Cortex of kidney (tissue), 1 donor: ENCODE measurements at places on chromosomes 16 and 17.

GRCh38 chr17:35094902-35095301, 24.8 kb downstream of the RAD51D start:
- no peak for DNase-seq

DNA sequence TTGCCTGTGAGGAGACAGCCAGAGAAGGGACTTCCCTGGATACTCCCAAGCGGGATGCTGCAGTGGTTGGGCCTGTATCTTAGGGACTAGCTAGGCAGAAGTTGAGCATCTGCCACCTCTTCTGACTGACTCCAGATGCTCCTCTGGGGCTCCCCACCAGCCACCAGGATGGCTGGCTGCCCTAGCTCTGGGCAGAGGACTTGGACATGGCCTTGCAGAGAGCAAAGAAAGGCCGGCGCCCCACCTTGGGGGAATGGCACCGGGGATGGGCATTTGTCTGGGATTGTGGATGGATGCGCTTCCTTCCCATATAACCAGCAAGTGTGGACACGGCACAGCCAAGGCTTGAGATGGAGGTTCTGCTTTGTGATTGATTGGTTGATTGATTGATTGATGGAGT, 69.0 kb downstream of the OR1D5 start:
- DNase-seq: no peak

DNA sequence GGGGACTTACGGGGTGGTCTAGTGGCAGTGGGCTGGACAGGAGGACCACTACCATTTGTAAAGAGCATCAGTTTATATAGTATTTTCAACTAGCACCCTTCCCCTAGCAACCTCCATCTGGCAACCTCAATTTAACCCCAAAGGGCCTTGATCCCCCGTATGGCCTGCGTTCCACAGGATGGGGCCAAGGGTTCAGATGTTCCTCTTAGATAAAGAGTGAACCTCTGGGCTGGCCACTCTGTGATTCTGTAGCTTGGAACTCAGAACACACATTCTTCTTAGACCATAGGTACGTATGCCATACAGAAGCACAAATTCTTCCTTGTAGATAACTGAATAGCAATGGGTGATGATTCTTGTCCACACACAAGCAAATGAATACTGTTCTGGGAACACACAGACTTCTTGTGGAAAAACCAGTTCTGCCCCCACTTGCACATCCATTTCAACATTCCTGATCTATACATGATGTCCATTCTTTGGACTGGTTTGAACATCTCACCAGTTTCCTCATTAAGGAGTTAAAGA, 1.9 kb upstream of the GGA2 start:
- DNase-seq: no peak

DNA sequence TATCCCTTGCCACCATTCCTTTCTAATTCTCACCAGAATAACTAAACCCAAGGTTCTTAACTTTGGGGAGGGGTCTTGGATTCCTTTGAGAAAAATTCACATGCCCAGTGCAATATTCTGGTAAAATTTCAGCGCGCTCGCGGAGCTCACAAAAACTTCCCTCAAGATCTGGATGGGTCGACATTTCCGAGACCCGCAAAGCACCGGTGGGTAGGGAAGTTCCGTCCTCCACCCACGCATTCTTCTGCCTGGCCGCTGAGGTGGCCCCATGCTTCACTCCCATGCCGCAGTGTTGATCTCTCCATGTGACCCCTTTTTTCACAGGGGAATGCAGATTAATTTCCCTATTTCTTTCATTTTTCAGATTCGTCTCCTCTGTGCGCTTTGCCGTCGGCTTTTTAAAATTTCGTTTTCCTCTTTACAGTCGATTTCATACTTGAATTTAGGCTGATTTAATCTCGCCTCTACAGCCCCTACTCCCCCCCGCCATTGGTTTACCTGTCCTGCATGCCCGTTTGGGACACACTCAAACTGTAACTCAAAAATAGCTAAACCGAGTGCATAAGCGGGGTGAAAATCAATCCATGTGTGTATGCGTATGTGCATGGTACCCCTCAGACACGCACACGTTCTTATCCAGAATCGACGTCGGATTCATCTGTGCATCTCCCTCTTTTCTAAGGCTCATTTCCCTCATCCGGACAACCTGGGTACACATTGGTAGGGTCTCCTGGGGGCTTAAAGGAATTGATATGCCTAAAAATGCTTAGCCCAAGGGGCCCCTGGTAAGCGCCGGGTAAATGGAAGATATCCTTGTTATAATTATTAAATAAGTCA, 1.4 kb upstream of the SP6 start:
- DNase-seq: no peak

GRCh38 chr17:39729280-39729851, 966 bp downstream of the MIEN1 start:
- DNase-seq: no peak

GRCh38 chr17:32226886-32227285, 38.7 kb upstream of the RHBDL3 start:
- DNase-seq: no peak

DNA sequence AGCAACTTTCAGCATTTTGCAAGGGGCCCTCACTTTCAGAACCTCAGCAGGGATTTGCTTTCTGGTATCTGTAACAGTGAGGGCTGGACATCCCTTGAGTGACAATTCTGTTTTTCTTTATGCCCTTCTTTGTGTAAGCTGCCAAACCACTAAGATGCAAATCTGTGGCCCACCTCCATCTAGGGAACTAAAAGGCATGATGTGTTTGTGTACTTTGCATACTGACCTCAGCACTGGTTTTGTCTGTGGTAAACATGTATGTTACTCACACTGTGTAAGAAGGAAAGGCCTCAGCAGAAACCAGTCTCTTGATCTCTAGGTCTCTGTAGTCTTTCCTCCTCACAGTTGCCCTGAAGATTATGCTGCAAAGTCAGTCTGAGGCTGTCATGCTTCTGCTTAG, 396.6 kb upstream of the DYNLRB2 start:
- DNase-seq: no peak

DNA sequence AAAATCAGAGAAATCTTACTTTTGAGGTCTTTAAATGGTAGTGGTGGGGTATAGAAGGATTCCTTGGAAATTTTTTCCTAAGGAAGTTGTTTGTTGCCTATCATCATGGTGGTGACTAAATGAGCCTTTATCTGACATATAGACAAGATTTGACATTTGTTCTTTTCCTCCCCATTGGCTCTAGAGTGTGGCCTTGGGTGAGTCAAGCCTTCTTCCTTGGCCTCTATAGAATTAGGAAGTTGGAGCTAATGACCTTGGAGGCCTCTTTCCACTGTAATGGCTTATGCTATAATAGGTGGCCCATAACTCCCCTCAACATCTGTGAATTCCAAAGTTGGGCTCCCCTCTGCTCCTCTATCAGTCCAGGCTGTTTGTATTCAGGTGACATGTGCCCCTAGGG, 79.1 kb upstream of the HNF1B start:
- no peak for DNase-seq

DNA sequence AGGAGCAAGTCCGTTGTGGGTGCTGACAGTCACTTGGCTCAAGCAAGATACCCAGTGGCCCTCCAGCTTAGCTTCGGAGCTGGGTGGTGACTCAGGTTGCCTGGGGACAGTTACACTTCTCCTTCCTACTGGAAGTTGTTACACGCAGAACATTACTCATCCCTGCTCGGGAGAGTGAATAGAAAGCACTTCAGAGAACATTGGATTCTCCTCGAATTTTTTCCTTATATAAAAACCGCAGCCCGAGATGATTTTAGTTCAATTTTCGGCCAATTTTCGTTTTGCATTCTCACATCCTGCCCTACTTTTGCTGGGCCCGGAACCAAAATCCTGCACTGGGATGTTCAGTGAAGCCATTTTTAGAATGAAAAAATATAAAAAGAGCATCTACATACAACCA, 99.7 kb downstream of the ELAC2 start:
- no peak for DNase-seq

GRCh38 chr17:33055171-33055611, 63.5 kb downstream of the SPACA3 start:
- no peak for DNase-seq

GRCh38 chr16:81164958-81165357, 68.8 kb upstream of the GCSH start:
- DNase-seq: no peak

DNA sequence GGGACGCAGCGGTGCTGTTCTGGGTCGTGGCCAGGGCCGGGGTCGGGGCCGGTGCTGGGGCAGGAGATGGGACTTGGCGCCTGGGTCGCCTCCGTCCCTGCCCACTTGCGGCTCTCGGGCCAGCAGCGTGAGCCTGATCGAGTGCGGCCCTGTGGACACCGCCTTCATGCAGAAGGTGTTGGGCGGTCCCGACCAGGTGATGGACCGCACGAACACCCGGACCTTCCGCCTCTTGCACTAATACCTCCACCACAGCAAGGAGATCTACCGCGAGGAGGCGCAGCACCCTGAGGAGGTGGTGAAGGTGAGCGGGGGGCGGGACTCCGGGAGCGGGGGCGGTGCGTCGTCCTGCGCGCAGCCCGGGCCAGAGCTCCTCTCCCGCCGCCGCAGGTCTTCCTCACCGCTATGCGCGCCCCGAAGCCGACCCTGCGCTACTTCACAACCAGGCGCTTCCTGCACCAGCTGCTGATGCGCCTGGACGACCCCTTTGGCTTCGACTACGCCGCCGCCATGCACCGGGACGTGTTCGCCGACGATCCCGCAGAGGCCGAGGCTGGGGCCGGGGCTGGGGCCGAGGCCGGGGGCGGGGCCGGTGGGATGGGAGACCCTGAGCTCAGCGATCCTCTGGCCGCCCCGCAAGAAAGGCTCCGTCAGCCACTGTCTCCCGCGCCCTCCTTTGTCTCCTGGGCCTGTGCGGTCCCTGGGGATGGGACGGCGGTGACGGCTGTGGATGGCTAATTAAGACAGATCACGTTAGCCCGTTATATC, 4.5 kb upstream of the HSD17B1 start:
- DNase-seq: no peak

GRCh38 chr16:76932541-76933211, 258.3 kb upstream of the MON1B start:
- no peak for DNase-seq

DNA sequence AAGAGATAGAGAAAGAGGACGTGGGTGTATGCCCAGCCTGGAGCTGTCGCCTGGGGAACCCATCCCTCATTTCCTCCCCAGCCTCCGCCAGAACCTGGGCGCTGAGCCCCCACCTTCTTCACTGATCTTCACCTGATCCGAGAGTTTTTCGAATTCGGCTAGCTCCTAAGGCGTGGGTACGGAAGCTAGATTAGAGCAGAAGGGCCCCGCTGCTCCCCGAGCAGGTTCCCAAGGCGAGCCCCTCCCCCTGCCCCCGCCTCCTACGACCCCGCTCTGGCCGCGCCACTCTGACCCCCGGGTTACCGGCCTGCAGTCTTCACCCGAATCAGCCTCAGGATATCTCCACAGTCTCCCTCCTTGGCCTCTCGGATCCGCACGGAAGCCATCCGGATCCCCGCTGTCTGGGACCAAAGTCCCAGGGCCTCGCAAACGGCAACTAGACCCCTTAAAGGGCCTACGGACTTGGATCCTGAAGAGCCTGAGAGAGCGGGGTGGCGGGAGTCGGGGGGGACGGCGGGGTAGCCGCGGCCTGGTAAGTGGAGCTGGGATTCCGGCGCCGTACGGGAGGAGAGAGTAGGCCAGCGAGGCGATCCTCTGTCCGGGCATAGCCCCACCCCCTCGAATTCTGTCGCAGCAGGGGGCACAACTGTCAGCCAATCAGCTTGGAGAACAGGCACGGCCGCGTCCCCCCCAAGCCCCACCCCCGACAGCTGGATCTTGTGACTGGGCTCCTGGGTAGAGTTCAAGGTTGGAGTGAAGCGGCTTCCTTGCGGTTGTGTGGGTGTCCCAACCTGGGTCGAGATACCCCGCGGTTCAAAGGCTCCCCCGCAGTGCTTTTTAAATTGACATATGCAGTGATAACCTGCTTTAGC, at the start of gene SAT2:
SAT2 (minus strand) TSS at position 572 of the 872 bp plus-strand sequence; CDS start at position 386, 186 bp downstream.
- no peak for DNase-seq

- no peak for DNase-seq
Observed at GRCh38 chr17:76104896-76105231, 1.3 kb upstream of the EXOC7 start.

DNA sequence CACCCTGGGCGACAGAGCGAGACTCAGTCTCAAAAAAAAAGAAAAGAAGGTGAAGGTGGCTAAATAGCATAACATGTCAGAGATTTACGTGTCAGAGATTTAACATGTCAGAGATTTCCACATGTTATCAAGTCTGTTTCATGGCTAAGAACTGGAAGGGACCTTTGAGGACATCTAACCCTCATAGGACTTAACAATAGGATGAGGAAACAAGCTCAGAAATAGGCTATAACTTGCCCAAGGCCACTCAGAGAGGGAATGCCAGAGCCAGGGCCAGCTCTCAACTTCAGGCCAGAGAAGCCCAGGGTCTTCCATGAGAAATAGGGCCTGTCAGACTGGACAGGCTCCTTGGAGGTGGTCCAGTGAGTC, 26.8 kb upstream of the ZNF629 start:
- no peak for DNase-seq

- DNase-seq: no peak
Observed at GRCh38 chr17:67491681-67492024, 114.6 kb downstream of the PITPNC1 start.

DNA sequence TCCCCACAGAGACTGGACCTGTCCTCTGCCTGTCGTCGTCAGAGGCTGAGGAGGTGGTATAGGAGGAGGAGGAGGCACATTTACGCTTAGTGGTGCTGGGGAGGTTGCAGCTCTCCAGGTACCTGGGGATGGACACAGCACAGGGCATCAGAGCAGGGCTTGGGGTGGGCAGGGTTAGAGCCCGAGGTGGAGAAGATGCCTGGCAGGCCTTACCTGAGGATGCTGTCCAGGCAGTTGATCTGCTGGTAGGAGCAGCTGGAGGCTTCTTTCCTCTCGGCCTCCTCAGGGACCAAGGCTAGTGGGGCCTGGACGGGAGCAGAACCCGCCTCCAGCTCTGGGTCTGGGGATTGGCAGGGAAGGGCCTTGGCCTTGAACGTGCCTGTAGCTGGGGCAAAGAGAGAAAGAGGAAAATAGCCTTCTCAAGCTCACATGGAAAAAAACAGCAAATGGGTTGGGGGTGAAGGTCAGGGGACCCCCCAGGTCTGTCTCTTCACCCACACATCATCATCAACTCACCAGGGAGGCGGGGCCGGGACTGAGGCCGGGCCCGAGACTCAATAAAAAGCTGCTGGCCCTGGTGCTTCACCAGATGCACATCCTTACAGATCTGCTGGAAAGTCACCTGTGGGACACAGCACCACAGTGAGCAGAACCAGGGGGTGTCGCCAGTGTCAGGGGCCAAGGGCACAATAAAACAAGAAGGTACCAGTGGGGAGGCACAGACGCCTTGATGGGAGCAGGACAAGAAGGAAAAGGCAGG, 5.6 kb downstream of the PER1 start:
- no peak for DNase-seq
